Fibroblast of the aortic adventitia (primary cell): ENCODE measurements at places on chromosomes 4 and X.

GRCh38 chrX:17453788-17454187 lies 78.8 kb downstream of the NHS start:
- no peak for DNase-seq

- DNase-seq: no peak
These were observed 24.2 kb downstream of the SMC1A start for GRCh38 chrX:53398216-53398615.

DNA sequence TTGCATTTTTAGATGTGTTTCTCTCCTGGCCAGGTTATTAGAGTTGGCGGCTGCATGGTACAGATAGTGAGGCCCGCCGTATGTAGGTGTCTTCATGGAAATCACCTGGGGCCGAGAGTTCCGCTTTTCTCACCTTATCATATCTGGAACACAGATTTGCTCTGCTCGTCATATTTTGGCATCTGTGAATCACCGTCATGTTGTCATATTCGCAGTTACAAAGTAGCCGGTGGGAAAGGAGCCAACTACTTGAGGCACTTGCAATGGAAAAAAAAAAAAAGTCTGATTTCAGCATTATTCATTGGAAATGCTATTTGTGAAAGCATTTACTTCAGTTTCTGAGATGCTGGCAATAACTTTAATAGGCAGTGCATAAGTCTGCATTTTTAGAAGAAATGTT lies 1715.2 kb upstream of the TENM3 start:
- DNase-seq: no peak

GRCh38 chr4:27568236-27568951 lies 707.8 kb downstream of the STIM2 start:
- DNase-seq: no peak

GRCh38 chrX:1451661-1452515 lies 821 bp downstream of the ASMTL start:
- no peak for DNase-seq
